ENCODE measurements at places on chromosomes 16 and 17. TPM values are rescaled to one million over a fixed set of nuclear protein-coding genes. Genes with fewer than 3 reads are reported as not detected.

The CDIPT gene
- 65.8 TPM for total RNA-seq

The ASIC2 gene
- total RNA-seq: not detected

The GALK1 gene
- 20.2 TPM for total RNA-seq

The PDIA2 gene
- 2.6 TPM for total RNA-seq

The CDRT4 gene
- 1.4 TPM for total RNA-seq

The NHERF2 gene
- total RNA-seq: 235 TPM

The BCO1 gene
- not detected for total RNA-seq

The PABPN1L gene
- not detected for total RNA-seq

The VMO1 gene
- 0.69 TPM for total RNA-seq

DNA sequence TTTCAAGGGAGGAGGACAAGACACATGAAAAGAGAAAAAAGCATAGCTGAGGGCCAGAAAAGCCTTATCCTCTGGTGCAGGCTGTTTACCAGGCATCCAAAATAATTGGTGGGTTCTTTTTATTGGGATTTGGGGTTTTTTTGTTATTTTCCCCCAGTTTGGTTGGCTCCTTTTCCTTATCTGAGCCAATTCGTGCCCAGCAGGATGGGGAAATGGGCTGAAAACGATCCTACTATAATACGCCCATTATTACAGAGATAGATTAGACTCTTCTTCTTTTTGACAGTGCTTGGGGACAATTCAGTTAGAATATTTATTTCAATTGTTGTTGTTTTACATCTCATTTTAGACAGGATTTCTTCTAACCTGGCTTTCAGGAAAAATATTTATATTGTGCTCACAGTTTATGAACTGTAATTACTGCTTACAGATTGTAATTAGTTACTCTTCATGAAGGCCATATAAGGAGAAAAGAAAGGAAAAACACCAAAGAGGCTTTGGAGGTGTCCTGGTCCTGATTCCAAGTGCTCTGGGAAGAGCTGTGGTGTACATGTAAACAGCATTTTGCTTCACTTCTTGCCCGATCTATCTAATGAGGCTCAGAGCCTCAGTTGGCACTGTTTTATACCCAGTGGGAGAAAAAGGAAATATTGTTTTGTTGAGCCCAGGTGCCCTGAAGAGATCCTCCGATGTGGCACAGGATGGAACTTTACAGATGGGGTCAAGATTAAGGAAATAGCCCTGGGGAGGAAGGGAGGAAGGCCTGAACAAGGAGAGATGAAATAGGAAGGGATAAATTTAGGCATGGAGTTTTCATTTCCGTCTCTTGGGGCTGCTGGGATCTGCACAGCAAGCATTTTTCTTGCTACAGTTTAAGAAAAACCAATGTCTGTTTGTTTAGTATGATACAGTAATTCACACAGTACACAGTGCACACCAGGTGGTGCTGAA, 611 bp upstream of the ANKRD40 start:
- DNase-seq: no peak

- DNase-seq: no peak
Observed at GRCh38 chr17:72691586-72691985, 400.9 kb downstream of the SLC39A11 start.

DNA sequence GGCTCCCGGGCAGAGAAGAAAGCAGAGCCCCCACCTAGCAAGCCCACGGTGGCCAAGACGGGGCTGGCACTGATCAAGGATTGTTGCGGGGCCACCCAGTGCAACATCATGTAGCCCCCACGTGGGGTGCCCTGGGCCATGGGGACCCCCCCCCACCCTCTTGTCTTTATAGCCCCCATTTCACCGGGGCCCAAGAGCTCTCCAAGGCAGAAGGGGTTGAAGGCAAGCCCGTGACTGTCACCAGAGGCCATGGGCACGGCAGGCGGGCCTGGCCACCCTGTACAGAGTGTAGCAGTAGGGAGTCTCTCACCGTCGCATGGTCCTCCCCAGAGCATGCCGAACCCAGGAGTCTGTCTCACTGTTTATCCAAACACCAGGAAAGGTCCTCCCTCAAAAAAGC, 56.2 kb downstream of the MARF1 start:
- no peak for DNase-seq

- DNase-seq: peak; percentile 96
Observed at GRCh38 chr17:15260376-15261257, 4.5 kb downstream of the PMP22 start.

GRCh38 chr16:86740906-86741799, 162.8 kb downstream of the FOXL1 start:
- peak; percentile 72 for DNase-seq

DNA sequence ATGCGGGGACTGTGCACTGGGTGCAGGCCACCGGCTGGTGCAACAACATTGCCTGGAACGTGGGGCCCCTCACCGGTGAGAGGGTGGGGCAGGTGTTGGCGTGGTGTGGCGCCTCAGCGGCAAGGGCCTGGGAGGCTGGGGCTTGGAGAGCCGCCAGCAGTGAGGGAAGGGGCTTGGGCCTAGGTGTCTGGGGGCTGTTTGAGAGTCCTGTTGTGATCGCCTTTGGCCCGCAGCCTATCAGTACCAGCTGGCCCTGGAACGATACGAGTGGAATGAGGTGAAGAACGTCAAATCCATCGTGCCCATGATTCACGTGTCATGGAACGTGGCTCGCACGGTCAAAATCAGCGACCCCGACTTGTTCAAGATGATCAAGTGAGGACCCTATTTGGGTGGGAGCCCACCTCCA, 2.6 kb upstream of the TMEM88 start:
- peak; percentile 46 for DNase-seq

GRCh38 chr16:57255686-57256415, 10.8 kb downstream of the ARL2BP start:
- DNase-seq: no peak

GRCh38 chr17:19415311-19415710, 4.3 kb downstream of the RNF112 start:
- no peak for DNase-seq

DNA sequence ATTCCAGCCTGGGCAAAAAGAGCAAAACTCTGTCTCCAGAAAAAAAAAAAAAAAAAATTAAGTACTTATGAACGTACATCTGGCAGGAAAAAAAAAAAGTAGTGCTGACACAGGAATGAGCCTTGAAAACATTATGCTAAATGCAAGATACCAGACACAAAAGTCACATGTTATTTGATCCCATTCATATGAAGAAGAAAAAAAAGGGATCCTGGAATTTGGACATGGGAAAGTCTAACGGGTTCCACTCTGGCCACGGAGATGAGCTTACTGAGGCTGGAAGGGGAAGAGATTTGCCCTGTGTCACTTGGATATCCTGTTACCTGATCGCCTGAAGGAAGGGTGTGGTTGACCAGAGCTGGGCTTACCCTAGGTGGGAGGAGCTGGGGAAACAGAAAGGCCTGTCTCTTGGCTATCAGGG, 251.9 kb downstream of the PARN start:
- DNase-seq: no peak

DNA sequence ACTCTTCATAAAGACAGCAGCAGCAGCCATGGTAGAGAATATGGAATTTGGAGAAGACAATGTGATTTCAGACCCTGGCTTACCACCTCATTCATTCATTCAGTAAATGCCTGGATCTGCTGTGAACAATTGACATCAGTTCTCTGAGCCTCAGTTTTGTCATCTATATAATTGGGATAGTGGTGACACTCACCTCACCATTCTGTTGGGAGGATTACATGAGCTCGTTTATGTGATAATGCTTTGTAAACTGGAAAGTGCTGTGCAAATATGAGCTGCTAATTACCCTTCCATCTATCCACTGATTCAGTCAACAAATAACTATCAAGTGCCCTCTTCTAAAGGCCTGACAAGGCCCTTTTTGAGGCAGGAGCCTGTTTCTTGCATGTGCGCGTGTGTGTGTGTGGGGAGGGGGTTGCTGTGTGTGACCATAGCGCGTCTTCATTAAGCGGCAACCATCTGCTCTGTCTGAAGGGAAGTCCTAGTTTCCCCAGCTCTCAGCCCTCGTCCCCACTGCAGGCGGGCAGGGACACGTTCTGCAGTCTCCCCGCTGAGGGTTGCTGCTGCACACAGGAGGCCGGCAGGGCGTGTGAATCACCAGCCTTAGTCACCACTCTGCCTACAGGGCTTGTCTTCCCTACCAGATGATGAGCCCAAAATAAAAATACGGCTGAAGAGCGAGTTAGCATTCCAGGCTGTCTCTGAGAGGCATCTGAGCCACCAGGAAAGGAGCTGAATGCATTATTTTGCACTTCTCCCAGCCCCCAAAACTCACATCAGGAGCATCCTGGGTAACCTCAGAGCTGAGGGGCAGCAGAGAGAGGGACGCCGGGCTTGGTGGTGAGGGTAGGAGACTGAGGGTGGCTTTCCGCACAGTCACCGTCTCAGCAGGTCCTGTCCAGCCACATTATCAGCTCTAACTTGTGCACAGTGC, 19.9 kb downstream of the ARL4D start:
- peak; percentile 58 for DNase-seq

DNA sequence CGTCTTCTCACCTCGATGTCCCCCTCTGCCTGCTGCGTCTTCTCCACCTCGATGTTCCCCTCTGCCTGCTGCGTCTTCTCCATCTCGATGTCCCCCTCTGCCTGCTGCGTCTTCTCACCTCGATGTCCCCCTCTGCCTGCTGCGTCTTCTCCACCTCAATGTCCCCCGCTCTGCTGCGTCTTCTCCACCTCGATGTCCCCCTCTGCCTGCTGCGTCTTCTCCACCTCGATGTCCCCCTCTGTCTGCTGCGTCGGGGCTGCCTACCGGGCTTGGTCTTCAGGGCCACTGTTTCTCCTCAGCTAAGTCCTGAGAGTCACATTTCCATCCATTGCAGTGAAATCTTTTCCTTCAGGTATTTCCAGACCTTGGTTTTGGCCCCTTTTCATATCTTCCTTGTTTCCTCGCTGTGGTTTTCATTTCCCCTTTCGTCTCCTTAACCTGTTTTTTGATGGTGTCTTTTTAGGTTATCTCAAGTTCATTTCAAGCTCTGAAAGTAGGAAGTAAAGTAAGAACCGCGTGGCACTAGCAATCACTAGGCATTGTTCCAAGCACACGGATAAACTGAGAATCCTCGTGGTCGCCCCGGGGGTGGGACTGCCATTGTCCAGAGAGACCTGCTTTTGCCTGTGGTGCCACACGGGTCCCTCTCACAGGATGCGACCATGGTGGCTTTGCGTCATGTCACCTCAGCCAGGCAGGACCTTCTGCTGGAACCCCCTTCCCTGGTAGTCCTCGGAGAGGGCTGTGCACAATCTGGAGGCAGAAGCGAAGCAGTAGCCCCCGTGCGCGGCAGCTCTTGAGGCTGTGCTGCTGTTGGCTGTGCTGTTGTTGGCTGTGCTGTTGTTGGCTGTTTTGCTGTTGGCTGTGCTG, 9.5 kb upstream of the ZNF750 start:
- DNase-seq: peak; percentile 11

GRCh38 chr16:68408967-68409366, 39.3 kb downstream of the SMPD3 start:
- no peak for DNase-seq

- no peak for DNase-seq
Observed at GRCh38 chr16:10880594-10881452, 3.8 kb downstream of the CIITA start.

- DNase-seq: no peak
Observed at GRCh38 chr17:76428511-76428910, 24.4 kb downstream of the UBE2O start.

DNA sequence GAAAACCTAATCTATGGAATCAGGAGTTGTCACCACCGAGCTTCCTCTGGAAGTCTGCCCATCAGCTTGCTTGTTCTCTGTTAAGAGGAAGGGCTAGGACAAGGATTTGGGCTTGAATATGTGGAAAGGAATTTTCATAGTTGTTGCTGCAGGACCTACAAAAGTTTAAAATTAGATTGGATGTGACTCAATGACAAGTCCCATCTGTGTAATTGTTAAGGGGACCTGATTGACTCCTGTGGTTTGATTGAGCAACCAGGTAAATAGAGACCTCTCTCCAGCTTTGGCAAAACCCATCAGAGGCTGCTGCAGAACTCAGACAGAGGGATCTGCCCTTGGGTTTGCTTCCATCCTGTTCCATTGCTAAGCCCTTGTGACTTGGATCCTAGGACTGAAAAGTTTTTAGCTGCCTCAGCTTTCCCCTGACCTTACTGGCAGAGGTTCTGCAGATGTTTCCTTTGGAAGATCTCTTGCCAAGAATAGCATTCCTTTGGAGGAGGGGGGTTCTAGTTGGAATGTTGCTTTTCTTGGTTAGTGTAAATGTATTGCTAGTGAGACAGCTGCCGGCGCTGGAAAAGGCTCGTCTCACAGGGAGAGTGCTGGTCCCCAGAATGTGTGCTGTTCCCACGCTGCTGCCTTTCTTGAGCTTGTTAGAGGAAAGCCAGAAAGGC, 50.0 kb downstream of the SF3B3 start:
- peak; percentile 63 for DNase-seq

- no peak for DNase-seq
Observed at GRCh38 chr17:70582777-70583176, 413.4 kb downstream of the KCNJ2 start.

- DNase-seq: no peak
Observed at GRCh38 chr17:51200295-51200694, 34.1 kb downstream of the NME2 start.

DNA sequence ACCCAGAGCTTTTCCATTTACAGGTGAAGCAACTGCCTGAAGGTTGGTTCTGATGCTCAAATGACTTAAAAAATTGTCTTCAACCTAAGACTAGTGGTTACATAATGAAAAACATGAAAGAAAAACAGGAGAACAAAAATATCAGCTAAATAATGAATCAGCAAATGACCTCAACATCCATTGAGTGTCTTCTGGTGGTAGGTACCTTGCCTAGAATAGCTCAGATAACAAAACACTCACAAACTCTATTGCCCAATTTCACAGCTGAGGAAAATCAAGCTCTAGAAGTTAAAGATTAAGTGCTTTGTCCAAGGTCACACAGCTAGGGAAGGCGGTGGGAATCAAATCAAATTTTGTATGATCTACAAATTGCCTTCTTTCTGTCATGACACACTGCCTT, 304.6 kb upstream of the CDH11 start:
- no peak for DNase-seq

GRCh38 chr16:10888320-10888937, 11.4 kb downstream of the CIITA start:
- DNase-seq: no peak

DNA sequence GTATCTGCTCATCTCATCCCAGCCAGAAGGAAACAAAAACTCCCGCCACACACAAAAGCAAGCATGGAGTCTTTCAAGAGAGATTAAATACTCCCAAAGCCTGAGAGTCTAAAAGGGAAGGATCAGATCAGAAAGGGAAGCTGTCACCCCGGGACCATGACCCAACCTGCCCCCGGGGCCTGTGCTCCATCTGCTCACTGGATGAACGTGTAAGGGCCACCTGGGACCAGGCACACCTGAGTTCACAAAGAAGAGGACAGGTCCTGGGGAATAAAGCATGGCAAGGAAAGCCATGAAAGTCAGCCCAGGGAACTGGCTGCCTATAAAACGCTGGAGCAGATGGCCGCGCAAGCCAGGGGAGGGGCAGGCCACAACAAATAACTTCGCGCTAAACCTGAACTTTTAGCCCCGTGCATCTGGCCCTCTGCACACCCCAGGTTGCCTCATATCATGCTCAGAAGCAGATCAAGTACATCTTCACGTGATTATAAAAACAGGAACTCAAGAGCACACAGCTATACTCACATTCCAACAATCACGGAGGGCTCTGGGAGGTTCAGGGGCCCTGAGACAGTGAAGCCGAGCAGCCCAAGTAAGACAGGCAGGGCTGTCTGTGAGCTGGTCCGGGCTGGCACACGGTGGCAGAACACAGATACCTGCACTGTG, 3.4 kb downstream of the TMEM11 start:
- DNase-seq: no peak

Data from left ventricle myocardium superior (tissue), 1 donor.